ENCODE measurements at places on chromosomes 12 and 14.

DNA sequence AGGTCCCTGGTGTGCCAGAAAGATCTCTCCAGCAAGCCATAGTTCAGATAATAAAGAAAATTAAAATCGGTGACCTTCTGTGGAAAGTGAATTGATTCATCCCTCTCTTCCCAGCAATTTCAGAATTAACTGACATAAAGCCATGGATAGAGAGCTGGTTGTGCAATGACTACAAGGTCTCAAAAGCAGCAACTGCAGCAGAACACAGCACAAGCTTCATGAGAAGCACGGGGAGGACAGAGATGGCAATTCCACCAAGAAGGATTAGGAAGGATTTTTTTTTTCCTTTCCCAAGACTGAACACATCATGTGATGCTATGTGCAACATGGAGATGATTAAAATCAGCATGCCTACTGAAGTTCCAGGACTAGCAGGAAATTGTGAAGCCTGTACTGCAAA is 154.9 kb upstream of the PLEKHG7 start:
- no peak for DNase-seq

DNA sequence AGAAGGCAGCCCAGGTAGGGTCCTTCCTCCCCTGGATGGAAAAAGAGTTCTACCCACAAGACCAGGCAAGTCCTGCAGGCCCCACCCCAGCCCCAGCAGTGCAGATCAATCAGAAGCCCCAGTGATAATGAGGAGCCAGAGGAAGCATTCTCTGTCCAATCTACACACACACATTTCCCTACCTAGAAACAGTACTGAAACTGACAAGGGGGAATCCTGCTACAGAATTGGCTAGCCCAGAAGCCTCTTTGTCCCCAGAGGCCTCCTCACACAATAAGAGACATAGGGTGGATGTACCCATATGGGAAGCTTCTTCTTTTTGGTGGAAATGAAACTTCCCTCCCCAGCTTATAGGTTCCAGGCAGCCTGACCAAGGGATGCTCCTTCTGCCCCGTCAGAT is 9.9 kb downstream of the FSCB start:
- no peak for DNase-seq

GRCh38 chr12:57760347-57760982 is 5.6 kb downstream of the MARCHF9 start:
- DNase-seq, result no peak

GRCh38 chr12:128949086-128949485 is 95.8 kb downstream of the GLT1D1 start:
- no peak for DNase-seq

DNA sequence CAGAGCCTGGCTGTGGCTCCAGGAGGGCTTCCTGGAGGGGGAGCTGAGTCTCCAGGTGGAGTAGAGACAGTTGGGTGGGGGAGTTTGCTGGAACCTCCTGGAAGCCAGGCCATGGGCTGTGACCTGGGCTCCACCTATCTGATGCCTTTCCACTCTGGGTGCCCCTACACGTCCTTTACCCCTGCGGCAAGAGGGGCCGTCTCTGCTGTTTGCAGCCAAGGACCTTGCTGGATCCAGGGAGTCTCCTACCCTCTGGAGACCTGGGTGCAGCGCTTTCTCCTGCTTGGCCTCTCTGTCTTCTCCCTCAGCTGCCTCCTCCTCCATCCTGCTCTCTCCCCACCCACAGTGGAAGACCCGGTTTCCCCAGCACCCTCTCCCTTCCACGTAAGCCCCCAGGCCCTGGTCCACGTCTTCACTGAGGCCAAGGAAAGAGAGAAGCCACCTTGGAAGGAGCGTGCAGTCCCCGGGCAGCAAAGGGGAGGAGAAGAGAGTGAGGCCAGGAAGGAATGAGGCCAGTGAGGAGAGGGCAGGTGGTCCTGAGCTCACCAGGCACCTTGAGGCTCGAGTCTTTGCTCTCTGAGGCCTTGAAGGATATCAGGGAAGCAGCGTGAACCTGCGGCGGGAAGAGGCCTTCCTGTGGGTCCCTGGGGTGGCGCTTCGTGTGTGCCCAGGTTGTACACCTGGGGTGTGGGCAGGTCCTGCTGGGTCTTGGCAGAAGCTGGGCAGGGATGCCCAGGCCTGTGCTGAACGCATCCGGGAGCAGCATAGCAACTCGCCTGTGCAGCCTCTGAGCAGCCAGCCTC is 294.3 kb upstream of the RTL1 start:
- DNase-seq, result no peak

- no peak for DNase-seq
These were observed 31.4 kb upstream of the RTRAF start for GRCh38 chr14:51957950-51958349.

DNA sequence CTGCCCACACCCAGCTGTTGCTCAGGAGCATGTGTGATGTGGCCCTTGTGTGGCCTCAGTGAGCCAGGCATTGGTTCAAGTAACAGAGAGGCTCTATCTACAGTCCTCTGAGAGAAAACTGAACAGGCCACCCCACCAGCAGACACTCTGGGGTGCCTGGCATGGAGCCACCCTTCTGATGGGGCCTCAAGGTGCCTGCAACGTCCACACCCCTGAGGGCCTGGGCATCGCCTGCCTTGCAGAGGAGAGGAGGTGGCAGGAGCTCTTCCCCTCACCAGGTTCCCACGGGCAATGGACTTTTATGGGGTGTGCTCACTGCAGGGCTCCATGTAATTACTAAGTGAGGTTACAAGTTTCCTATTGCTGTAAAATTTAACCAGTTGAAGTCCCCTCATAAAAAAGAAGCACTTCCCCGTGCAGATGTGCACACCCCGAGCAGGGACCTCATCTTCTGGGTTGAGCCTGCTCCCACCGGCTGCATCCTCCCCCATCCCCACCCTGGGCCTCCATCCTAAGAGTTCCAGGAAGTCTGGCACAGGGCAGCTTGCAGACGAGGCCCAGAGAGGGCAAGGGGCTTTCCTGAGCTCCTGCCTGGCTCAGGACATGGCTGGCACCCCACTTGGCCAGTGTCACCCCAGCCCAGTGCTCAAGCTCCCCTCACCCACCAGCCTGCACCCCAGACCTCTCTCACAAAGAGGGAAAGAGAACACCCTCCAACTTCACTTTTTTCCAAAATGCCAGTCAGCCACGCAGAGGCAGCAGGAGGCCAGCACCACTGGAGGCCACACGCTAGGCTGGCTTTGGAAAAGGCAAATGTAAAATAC is 270.4 kb upstream of the RTL1 start:
- DNase-seq, result no peak

DNA sequence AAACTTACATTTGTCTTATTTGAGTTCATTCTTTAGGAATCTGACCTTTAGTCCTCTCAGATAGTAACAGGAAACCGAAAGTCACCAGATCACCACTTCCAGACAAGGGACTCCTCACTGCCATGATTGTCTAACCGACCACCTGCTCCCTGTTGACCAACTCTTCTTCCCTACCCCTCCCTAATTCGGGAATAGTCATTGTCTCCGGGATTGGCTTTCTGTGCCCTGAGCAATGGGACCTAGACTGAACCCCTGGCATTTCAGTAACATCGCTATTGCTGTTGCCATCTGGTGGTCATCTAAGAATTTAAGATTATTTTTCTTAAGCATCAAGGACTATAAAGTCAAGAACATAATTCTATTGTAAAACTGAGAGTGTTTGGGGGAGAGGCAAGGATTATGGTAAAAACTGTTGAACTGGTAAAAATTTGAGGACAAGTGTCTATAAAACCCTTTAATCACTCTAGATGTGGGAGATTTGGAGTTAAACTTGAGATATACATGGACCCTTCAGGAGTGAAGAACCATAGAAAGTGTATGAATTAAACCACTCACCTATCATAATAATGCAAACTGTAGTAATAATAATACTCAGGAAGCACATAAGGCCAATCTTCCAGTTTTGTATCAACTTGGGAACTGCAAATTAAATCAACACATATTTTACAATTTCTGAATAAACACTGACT is 6.3 kb downstream of the CLEC2A start:
- DNase-seq, result peak; percentile 61

- DNase-seq, result no peak
These were observed 60.0 kb downstream of the DCAF5 start for GRCh38 chr14:69092840-69093422.

DNA sequence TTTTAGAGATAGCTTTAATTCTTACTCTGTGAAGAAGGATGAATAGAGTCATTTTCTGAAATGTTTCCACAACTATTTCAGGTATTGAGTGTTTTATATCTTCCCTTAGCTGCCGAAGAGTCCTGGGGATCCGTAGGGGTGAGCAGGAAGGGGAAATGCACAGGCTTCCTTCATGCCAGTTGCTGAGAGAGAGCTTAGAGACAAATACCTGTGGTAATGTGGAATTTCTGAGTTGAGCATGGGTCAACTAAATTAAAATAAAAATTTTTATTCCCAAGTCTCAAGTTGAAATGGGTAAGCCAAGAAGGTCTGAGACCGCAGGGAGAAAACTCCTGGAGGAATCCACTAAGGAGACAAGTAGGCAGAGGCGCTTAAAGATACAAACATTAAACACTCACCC is 185.7 kb downstream of the DAD1 start:
- DNase-seq, result no peak

DNA sequence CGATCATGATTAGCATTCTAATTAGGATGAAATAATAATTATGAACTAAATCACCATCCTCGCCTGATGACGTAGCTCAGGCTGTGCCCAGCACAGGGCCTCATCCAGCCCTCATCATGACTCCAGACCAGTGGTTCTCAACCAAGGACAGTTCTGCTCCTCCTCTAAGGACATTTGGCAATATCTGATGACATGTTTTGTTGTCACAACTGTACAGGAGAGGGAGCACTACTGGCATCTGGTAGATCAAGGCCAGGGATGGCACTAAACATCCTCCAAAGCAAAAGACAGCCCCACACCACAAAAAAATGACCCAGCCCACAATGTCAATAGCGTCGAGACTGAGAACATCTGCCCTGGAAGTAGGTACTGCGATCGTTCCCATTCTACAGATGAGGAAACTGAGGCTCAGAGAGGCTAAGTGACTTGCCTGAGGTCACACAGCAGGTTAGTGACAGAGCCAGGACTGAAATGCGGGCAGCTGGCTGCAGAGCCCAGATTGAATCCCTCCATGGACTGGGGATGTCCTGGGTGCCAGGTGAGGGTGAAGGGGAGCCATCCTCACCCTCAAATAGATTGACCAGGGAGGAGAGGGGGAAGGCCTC is 15.5 kb downstream of the TRPV4 start:
- no peak for DNase-seq

DNA sequence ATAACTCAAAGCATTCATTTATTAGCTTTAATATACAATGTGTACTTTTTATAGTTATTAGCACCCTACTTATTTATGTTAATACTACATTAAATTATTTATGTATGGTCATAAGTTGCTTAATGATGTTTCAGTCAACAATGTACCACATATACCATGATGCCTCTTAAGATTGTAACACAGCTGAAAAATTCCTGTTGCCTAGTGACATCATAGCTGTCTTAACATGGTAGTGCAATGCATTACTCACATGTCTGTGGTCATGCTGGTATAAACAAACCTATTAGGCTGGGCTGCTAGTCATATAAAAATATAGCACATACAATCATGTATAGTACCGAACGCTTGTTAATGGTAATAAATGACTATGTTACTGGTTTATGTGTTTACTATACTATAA is 120.4 kb downstream of the ANO6 start:
- DNase-seq, result no peak

- peak; percentile 44 for DNase-seq
These were observed 279.3 kb downstream of the MED13L start for GRCh38 chr12:115998119-115998633.

GRCh38 chr14:101135796-101136742 is 232.5 kb upstream of the RTL1 start:
- no peak for DNase-seq

DNA sequence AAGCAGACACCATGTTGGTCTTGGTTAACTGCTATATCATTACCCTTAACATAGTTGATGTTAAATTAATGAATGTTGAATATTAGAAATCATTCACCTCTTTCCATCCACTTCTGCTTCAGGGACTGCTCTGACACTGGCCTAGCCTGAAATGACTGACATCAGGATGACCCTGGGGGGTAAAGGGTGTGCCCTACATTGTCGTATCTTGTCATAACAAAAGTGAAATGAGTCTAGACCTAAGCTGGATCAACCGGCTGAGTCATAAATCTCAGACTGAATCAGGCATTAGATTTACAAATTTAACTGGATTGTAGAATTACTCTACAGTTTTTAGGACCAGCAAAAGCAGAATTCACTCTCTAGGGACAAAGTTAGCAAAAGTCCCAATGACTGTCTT is 35.3 kb downstream of the KICS2 start:
- DNase-seq, result no peak

DNA sequence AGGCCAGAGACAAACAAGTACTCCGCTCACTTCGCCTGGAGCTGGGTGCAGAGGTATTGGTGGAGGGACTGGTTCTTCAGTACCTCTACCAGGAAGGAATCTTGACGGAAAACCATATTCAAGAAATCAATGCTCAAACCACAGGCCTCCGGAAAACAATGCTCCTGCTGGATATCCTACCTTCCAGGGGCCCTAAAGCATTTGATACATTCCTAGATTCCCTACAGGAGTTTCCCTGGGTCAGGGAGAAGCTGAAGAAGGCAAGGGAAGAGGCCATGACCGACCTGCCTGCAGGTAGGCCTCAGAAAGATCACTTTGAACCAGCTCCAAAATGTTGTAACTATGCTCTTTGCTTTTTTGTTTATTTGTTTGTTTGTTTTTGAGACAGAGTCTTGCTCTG is 1.6 kb downstream of the CRADD start:
- no peak for DNase-seq

DNA sequence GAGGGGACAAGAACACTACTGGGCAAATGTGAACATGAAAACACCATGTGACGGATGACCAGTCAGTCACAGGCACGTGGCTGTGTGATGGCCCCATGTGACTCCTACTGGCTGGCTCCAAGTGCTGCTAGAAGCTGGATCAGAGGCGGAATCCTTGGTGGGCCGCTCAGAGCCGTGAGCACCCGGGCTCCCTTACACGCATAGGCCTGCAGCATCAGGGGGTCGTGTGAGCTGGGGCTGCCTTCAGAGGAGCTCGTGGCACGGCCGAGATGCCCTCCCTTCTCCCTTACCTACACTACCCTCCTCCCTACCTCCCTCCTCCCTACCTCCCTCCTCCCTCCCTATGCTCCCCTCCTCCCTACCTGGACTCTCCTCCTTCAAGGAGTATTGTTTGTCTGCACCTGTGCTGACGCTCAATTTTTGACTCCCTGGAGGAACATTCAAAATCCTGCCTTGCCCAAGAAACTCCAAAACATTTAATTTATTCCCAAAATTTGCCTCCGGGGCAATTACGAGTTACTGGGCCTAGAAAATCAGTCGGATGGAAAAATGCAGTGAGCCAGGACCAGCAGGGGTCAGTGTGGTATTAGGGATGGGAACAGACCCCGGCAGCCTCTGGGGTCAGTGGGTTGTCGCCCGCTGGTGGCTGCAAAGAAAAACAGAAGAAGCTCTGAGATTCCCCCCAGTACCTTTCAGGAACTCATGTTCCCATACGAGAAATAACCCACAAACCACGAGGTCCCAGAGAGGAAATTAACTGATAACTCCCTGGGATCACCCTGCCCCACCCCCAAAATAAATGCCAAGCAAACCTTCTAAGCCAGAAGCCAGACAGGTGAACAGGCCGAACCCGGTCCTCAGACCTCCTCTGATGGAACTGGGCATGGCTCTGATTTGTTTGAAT is 61.3 kb downstream of the C14orf132 start:
- peak; percentile 65 for DNase-seq
